ENCODE measurements at places on chromosomes 3 and 15.

DNA sequence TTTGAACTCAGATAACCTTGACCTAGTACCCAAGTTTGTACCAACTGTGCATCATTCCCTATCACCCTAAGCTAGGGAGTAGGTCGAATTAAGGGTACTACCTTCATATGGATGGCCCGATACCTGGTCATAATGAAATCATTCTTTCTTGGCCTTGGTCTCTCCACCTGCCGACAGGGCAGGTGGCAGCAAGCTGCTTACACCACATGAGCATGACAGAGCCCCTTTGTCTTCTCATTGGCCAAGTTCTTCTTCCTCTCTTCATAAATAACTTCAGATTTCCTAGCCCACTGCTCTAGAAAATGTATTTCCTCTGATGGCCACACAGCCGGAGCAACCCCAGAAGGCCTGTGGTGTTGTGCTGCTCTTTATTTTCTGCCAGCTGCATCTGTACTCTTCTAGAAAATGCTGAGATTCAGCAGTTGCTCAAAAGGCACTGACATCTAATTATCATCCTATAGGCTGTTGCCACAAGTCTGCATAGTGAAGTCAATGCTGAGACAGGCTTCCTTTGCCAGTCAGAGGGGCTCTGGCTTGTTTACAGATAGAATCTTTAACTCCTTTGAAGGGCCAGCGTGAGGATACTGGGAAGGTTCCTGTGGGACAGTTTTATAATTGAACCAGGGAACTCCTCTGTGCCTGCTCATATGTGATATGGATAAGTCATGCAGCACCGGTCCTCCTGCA is 304.2 kb downstream of the PTPRG start:
- no peak for DNase-seq

DNA sequence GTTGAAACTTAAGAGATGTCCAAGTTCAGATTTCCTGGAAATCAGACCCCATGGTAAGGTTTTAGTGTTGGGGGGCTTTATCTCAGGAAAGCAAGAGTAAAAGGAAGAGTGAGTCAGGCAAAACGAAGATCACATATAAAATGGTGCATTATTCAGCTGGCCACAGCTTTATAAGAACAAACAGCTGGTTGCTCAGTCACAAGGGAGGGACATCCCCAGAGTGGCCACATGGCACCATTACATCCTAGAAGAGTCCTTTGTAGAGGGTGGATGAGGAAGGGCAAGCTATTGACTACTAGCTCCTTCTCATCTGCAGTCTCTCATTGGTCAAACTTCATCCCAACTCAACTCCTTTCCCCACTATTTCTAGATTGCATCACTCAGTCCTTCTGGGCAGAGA is 68.3 kb upstream of the COL8A1 start:
- no peak for DNase-seq

DNA sequence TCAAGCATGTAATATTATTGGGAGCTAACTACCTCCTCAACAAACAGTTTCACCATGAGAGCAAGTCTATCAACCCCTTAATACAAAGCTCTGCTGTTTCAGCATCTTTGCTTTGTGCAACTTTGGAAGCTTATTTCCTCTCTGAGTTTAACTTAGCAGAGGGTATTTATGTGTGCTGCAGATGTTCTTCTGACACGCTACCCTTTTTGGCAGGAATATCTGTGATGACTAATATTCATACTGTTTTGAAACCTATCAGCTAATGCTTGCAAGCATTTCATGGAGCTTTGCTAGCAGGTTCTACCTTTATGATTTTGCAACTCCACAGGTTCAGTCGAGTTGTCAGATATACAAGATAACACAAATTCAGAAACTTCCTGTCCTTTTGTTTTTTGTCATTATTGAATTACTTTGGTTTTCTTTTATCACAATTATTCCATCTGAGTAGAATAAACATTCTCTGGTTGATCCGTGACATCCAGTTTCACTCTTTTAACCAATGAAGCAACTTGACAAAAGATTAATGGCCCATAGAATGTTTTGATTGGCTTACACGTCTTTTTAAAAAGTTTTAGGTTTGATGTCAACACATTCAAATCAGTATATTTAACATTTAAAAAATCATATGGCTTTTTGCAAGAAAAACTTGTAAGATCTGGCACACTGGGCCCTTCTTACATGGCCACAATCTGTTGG is 1.7 kb upstream of the SLC9A9 start:
- DNase-seq: peak; percentile 91

DNA sequence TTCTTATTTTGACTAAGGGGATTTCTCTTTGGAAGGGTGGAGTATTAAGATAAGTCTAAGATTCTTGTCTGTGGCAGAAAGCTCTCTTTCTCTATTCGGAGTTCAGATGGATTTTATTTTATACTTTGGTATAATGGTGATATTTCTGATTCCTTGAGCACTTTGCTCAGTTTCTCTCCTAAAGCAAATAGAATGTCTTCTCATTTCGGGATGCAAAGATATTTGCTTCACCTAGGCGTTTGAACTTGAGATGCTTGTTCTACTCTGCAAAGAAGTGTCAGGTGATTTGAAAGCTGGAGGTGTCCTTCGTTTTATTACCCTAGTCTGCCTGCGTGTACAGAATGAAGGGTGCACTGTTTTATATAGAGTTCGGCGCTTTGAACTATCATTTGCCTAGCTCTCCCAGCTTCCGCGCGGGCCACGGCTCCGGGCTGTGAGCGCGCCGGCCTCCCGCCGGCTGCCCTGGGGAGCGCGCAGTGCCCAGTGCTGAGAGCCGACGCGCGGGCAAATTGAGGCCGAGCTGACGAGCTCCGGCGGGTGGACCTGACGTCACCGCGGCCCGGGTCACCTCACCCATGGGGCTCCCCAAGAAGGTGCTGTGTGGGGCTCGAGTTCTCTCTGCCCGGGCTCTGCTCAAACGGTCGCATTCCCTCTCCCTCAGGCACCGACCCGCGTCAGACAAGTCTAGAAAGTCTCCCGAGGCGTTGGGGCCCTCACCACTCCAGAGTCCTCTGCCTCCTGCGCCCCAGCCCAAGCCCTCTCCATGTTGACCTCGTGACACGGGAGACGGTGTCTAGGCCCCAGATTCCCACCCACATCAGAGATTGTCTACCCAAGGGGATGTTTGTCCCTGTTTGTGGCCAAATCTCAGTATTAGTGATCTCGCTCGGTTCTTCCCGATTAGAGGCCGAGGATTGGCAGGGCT is 7.5 kb downstream of the SOX2 start:
- no peak for DNase-seq

DNA sequence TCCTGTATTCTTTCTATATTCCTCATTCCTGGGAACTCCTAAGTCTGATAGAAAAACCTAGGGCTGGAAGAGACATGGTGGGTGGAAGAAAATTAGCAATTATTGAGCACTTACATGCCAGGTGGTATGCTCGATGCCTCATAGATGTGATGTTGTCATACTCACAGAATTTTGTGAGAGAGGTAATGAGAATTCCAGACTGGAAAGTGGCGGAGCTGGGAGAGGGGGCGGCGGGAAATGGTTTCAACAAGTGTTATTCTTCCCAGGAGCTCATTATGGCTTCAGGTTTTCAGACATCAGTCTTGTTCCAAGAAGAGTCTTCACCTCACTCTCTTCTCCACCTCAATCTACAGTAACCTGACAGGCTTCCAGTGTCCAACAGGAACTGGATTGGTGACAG is 16.2 kb downstream of the TIMP4 start:
- no peak for DNase-seq

DNA sequence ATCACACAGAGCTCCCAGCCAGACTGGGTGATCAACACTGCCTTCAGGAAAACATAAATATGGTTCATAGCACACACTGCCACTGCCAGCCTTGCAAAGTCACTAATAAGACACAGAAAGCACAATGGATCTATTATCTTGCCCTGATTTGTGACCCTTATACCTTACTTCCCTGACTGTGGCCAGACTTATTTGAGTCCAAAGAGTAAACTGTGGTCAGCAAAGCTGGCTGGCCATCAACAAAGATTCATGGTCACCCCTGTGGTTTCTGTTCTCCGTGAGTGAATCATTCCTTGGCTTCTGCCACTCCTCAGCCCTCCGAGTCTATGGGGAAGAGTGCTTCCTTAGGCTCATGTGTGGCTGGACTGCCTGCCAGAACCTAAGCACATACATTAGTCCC is 437.7 kb downstream of the RAP2B start:
- DNase-seq: peak; percentile 84

DNA sequence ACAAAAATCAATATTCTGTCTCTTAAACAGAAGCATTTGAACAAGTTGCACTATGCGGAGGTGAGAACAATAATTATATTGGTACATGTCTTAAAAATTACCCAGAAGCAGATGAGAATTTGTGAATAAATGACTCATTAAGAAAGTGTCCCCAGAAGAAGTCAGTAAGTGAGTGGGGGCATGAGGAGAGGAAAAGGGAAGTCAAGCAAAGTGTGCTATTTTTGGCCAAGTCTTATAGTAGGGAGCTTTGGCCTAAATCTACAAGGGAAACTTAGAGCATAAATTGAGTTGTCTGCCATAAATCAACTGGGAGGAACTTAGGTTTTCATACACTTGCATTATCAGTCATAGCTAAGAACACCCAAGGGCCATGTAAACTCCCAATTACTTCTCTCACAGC is 86.9 kb upstream of the SATB1 start:
- DNase-seq: no peak

GRCh38 chr15:61232266-61232665 is 3.2 kb upstream of the RORA start:
- DNase-seq: no peak

GRCh38 chr3:196643201-196643749 is 3.8 kb downstream of the NRROS start:
- no peak for DNase-seq

- no peak for DNase-seq
Observed at GRCh38 chr15:71374607-71375352, 259.5 kb downstream of the THSD4 start.

GRCh38 chr3:82132210-82133069 is 371.0 kb upstream of the GBE1 start:
- no peak for DNase-seq

DNA sequence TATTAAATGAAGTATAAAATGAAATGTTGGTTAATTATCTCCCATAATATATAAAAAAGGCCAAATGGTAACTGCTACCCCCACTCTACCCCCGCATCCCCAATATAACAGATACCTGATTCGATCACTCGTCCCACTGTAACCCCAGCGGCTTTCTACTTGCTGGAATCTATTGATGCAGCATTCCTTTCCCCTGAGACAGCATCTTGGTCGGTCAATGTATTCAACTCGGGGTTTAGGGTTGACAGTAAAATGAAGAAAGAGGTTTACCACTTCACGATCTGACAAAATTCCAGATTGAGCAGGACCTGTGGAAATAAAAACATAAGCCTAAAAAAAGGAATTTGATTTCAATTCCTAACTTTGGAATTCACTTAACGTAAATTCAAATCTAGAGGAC is 18.6 kb upstream of the C15orf40 start:
- peak; percentile 14 for DNase-seq

DNA sequence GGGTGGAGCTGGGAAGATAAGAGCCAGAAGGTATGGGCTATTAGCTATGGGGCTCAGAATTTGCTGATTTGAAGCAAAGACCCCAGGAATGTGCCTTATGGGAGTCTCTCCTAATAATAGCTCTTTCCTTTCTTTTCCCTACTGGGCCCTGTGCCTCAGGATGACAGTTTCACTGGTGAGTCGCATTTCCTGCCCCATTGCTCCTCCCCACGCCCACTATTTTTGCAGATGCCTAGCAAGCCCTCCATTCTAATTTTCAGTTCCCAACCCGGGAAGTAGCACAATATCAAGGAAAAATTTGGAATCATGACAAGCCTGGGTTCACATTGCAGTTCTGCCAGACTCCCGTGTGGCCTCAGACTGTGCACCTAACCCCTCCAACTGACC is 583 bp downstream of the IL17RE start:
- peak; percentile 30 for DNase-seq

- no peak for DNase-seq
Observed at GRCh38 chr15:71962537-71962936, 152.2 kb downstream of the NR2E3 start.

- DNase-seq: no peak
Observed at GRCh38 chr3:112736386-112736785, 95.4 kb upstream of the CCDC80 start.

Data from MCF 10A (cell line).